ENCODE measurements at places on chromosomes 5 and 9. TPM values are rescaled to one million over a fixed set of nuclear protein-coding genes. Genes with fewer than 3 reads are reported as not detected.

The INSL6 gene
- not detected for total RNA-seq

The ROPN1L gene
- total RNA-seq, result not detected

The PCDHA11 gene
- total RNA-seq, result 0.11 TPM

The ETF1 gene
- total RNA-seq, result 132 TPM

The LCN1 gene
- total RNA-seq, result not detected

The SFXN1 gene
- 81.7 TPM for total RNA-seq
